ENCODE measurements at places on chromosomes 13 and 19.

- DNase-seq: no peak
Measured at GRCh38 chr13:112977091-112977490, 8.1 kb downstream of the MCF2L start.

DNA sequence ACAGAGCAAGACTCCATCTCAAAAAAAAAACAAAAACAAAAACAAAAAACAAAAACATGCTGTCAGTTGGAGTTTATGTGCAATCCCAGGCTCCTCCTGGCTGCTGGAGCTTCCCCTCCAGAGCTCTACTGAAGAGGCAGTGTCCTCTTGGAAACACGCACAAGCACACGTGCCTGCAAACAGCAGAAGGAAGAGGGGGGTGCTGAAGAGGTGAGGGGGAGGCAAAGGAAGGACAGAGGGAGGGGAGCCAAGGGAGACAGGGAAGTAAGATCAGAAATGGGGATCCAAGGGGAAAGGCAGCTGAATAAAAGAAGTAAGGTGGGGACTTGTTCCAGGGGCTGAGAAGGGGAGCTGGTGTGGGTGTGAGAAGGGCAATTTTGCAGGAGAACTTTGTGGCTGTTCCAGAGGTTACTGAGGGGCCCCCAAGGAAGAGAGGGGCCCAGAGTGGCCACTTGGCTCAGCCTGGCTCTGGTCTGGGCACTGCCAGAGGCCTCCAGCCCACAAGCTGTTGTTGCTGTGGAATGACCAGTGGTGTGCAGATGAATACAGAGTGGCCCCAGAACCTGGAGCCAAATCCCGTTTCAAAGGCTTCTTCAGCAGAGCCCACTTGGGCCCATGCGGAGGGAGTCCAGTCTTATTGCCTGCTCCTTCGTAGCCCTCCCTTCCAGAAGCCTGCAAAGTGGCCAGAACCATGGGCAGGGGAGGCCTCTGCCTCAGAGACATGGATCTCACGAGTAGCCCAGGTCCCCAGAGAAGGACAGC lies 34.4 kb downstream of the LYL1 start:
- DNase-seq: no peak

DNA sequence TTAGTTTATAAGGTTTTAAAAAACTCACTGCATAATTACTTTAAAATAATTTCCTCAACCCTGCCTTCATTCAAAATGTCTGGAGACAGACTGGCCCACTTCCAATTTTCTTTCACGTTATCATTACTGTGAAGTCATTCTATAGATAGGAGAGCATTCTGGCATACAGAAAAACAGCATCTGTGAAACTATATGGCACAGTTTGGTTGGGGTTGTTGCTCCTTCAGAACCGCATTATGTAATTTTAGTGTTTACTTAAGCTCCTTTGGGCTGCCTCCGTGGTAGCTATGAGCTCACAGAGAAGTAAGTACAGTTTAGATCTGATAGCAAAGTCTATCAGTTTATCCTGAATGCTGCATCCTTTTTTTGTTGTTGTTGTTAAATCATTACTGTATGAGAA lies 104.3 kb downstream of the KCNRG start:
- no peak for DNase-seq

DNA sequence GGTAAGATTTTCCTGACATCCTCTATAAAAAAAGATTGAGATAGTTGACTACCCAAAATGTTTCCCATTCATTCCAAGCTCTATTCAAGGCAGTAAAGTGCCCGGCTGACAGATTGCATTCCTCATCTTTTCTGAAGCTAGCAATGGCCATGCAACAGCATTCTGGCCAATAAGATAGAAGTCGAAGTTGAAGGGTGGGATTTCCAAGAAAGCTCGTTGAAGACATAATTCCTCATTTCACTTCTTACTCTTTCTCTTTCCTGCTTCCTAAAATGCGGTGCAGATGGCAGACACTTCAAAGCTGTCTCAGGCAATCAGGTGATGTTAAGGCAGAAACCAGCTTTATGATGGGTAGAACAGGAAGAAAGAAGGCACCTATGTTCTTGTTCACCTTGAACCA lies 13.4 kb upstream of the ALOX5AP start:
- DNase-seq: no peak

DNA sequence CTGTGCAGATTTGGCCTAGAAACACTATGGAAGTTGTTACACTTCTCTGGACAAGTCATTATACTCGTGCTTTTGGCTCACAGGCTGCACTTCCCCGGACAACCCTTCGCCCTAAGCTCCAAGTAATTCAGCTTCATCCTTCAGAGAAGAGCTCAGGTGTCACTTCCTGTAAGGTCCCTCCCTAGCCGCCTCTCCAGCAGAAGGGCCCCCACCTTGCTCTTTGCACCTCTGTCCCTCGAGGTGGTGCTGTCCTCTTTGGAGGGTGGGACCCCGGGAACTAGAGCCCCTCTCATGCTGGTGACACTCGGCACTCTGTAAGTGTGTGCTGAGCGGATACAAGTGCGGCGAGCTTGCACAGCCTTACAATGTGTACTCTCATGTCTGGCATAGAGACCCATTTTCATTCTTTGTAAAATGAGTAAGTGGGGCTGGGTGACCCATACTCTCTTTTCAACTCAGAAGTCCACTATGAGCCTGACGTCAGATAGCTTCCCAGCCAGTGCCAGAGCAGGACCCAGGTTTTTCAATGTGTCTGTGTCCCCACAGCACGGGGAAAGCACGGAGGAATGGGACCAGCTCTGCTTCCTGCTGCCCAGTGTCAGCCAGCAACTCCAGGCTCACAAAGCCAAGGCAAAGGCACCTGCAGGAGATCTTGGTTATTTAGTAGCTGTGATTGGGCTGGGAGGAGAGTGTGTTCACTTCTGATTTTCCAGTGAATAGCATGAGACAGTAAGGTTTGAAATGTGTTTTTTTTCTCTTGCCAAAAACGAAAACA lies 26.9 kb downstream of the CHAMP1 start:
- DNase-seq: peak; percentile 8
